CD4-positive, alpha-beta T cell treated with Interleukin-15 for 4 hours (primary cell): ENCODE measurements at places on chromosomes 13 and 19.

- DNase-seq = no peak
Observed at GRCh38 chr19:8305798-8306197, 2.4 kb downstream of the CD320 start.

GRCh38 chr13:104817271-104817670, 1718.2 kb downstream of the EFNB2 start:
- DNase-seq = no peak

DNA sequence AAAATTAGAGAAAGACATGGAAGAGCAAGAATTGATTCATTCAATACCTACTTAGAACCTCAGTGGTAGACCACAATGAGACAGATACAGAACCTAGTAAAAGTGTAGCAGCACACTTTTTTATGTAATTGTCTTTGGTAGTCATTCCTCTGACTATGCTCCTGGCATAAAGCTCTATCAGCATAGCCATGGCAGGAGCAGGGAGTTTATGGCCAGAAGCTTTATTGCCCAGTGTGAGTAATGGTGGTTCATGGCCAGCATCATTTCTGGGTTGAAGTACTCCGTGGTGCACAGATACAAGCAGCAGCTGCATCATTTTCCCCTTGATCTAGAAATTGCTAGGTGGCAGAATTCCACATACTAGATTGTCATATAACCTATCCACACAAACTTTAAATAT, 352.6 kb downstream of the TBC1D4 start:
- DNase-seq = no peak

DNA sequence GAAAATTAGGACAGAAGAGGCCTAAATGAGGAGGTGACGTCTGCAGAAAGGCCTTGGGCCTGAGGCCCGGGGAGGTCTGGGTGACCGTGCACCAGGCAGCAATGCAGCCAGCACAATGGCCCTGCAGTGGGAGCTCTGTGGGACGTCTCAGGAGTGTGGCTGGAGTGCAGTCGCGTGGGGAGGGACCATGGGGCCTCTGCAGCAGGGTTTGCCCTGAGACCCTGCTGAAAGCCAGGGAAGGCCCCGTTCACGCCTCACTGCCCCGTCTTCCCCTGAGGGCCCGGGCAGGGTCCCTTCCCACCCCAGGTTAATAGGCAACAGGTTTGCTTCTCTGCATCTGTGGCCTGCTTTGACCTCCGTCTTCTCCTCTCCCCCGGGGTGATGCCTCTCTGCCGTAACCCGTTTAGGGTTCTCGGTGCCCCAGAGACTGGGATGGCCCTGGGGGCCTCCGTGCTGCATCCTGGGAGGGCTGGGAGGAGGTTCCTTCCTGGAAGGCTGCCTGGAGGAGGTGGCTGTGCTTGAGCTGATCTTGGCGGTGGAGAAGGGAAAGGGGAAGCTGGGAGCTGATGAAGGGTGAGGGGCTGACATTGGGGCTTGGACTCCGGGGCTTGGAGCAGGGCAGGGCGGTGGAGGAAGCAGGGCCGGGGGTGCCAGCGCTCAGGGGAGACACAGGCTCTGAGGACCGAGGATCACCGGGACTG, 9.7 kb downstream of the PALM start:
- DNase-seq = no peak

GRCh38 chr13:46660416-46660815, 107.4 kb downstream of the LRCH1 start:
- DNase-seq = no peak
